ENCODE measurements at places on chromosomes 13 and 19.

GRCh38 chr19:44190020-44190419, 22.3 kb upstream of the ZNF227 start:
- no peak for DNase-seq

GRCh38 chr13:79317856-79318255, 88.2 kb downstream of the RBM26 start:
- DNase-seq: no peak

- no peak for DNase-seq
Observed at GRCh38 chr19:34295103-34295502, 40.7 kb downstream of the GARRE1 start.

DNA sequence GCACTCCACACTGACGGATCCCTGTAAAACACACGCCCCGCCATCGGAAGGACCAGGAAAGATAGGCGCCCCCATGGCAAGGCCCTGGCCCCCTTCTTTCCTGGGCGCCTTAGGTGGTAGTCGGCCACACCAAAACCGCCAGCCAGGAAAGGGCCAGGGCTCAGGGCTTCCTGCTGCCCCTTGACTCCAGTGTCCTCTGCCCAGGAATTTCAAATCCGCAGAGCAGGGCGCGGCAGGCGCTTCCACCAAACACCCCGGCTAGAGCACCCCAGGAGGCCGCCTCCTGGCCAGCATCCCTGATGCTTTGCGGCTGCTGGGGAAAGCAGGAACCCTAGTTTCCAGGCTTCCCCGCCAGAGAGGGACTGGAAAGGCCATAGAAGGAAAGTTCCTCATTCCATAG, 57.5 kb downstream of the ZNF726 start:
- no peak for DNase-seq

- no peak for DNase-seq
Observed at GRCh38 chr19:49894879-49895565, 1.7 kb downstream of the IL4I1 start.

Data from NCI-H187 treated with DMSO at 0.1 percent for 48 hours (cell line).